Ovary (tissue), 10 donors: ENCODE measurements at places on chromosomes 11 and 22.

- no peak overlapping the region for H3K4me3 ChIP-seq
- H3K27ac ChIP-seq: no peak overlapping the region
- H3K36me3 ChIP-seq: no peaks in the 10 kb centered on the region
- DNase-seq: no peak
- H3K4me1 ChIP-seq: peaks cover 4% of the 10 kb centered on the region
- H3K27me3 ChIP-seq: no peaks in the 10 kb centered on the region
Observed at GRCh38 chr11:110317516-110317932, 21.1 kb upstream of the RDX start.

DNA sequence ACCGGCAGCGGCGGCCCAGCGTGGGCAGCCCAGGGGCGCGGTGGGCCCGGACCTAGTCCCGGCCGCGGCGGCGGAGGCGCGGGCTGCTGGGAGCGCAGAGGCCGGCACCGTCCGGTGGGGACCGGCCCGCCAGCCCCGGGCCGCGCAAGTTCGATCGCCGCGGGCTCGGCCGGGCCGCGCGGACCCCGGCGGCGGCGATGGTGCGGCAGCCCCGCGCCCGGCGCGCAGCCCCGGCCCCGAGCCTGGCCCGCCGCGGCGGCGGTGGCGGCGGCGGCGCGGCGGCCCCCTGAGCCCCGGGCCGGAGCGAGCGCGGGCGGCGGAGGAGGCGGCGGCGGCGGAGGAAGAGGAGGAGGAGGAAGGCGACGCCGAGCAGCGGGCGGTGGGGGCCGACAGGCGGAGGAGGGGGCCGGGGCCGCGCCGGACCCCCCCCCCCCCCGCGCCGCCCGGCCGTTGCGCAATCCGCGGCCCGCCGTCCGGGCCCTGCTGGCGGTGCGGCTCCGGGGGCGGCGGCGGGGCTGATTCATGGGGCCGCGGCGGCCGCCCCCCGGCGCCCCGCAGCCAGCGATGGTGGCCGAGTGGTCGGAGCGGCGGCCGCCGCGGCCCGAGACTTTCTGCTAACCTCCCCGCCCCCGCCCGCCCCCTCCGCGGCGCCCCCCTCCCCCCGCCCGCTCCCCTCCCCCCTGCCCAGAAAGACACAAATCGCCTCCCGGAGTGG lies 1251.9 kb downstream of the BRD1 start:
- H3K4me1 ChIP-seq: peaks cover 2% of the 10 kb centered on the region
- H3K36me3 ChIP-seq: no peaks in the 10 kb centered on the region
- DNase-seq: peak; percentile 41
- H3K27ac ChIP-seq: no peak overlapping the region

DNA sequence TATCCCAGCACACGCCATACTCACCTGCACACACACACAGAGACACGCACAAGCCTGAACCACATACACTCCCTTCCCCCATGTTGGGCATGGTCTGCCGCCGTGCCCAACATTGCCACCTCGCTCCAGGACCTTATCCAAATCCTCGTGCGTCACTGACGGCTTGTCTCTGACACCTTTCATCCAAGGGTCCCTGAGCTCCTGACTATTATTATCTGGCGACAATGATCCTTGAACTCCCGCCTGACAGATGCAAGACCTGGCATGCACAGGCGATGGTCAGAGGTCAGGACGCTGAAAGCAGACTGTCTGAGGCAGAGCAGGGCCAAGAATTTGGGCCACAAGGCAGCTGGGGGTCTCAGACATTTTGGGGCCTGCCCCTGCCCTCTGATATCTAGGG lies 4.2 kb downstream of the MB start:
- DNase-seq: no peak
- no peak overlapping the region for H3K4me3 ChIP-seq
- H3K27me3 ChIP-seq: no peaks in the 10 kb centered on the region
- peaks cover 6% of the 10 kb centered on the region for H3K4me1 ChIP-seq
- H3K27ac ChIP-seq: no peak overlapping the region

- no peaks in the 10 kb centered on the region for H3K4me1 ChIP-seq
- H3K27me3 ChIP-seq: no peaks in the 10 kb centered on the region
- no peak overlapping the region for H3K4me3 ChIP-seq
Observed at GRCh38 chr22:48844056-48844675, 983.5 kb downstream of the BRD1 start.

DNA sequence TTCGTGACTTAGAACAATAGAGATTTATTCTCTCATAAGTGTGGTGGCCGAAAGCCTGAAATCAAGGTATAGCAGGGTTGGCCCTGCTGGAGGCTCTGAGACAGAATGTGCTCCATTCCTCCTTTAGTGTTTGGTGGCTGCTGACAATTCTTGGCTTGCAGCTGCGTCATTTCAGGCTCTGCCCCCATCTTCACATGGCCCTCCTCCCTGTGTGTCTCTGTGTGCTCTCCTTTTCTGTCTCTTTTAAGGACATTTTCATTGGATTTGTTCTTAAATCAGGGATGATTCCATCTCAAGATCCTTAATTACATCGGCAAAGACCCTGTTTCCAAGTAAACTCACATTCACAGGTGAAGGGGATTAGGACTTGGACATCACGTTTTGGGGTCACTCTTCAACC lies 10.2 kb upstream of the APOL6 start:
- H3K36me3 ChIP-seq: no peaks in the 10 kb centered on the region
- H3K4me3 ChIP-seq: no peak overlapping the region
- H3K4me1 ChIP-seq: peaks cover 30% of the 10 kb centered on the region

DNA sequence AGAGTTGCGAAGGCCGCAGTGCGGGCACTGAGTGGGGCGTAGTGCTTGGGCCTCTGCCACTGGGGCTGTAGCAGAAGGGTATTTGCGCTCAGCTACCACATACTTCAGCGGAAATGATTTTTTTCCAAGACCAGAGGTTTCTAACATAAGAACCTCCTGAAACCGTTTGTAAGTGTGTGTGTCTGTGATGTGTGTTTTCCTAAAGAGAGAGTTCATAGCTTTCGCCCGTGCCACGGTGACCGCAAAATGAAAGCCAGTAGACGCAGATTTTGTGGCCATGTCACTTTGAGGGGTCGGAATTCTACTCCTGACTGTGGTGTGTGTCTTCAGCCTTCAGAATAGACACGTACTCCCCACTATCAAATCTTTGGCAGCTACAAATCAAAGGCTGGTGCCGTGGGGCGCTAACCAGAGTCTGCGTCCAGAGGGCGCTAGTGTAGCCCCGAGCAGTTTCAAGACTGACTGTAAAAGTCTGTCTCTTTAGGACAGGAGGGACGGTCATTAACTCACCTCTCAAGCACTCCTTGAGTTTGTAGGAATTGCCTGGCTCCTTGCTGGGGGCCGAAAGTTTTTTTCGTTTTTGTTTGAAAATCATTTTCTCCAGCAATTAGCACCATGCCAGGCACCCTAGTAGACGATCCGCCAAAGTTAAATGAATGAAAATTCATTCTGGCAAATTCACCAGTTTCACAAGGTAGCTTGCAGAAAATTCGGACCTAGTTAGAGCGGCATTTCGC lies 2.5 kb upstream of the CALCA start:
- no peaks in the 10 kb centered on the region for H3K36me3 ChIP-seq
- no peak for DNase-seq
- no peak overlapping the region for H3K4me3 ChIP-seq
- H3K27ac ChIP-seq: no peak overlapping the region

DNA sequence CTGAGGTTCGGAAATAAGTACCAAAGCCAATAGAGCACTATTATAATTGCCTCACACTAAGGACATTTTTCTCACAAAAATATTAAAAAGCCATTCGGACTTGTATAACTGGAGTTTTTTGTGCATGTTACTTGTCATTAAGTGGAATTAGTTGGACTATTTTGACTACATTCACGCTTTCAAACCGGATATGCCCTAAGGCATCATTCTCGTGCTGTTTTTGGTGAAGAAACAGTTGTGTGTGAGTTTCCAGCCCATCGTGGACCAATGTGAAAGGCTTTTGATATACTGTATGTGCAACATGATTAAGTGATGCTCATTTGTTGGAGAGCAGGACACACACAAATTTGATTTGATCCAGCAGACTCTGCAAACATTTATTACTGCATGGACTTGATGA lies 192.8 kb downstream of the PGR start:
- DNase-seq: no peak
- no peaks in the 10 kb centered on the region for H3K36me3 ChIP-seq
- H3K4me1 ChIP-seq: no peaks in the 10 kb centered on the region

DNA sequence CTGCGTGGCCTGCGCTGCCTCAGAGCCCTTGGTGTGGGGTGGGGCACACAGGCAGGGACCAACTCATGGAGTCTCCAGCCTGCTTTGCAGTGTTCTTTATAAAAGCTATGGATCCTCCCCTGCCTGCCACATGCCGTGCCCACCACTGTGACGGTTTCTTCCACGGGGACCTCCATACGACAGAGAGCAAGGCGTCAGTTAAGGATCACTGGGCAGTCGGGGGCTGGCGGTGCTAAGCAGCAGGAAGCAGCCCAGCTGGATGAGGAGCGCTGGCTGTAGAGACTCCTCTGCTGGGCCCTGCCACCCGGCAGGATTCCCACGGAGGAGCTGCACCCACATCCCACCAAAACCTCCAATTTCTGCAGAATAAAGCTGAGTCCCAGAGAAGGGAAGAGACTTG lies 23.1 kb upstream of the EFCAB6 start:
- H3K4me1 ChIP-seq: no peaks in the 10 kb centered on the region
- H3K4me3 ChIP-seq: no peak overlapping the region
- DNase-seq: no peak
- no peaks in the 10 kb centered on the region for H3K36me3 ChIP-seq
- H3K27me3 ChIP-seq: no peaks in the 10 kb centered on the region

DNA sequence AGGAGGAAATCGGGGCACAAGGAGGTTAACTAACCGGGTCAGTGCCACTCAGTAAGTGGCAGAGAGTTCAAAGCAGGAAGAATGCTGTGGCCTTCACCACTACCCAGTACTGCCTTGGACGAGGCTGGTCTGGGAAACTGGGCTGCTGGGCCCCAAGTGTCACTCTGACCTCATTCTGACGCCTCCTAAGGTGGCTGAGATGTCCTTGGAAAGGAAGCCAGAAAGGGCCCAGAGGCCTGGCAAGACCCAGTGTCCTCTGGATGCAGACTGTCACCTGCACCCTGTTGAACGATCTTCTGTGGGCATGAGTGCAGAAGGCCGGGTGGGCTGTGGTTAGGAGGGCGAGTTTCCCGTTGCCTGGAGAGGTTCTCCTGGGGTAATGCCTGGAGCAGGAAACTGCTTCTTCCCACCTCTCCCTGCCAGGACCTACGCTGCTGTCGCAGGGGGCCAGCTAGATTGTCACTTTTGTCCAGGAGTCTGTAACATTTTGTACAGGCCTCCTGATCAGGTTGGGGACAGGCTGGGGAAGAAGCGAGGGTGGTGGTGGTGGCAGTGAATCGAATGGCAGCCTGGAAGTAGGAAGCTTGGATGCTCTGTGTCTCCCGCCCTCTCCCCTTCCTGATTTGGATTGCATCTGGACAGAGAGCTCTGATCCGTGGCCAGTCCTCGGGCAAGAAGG lies 105.1 kb downstream of the ST3GAL4 start:
- no peaks in the 10 kb centered on the region for H3K36me3 ChIP-seq
- no peak for DNase-seq
- no peak overlapping the region for H3K27ac ChIP-seq
- H3K4me3 ChIP-seq: no peak overlapping the region
- H3K4me1 ChIP-seq: no peaks in the 10 kb centered on the region
- H3K27me3 ChIP-seq: no peaks in the 10 kb centered on the region

DNA sequence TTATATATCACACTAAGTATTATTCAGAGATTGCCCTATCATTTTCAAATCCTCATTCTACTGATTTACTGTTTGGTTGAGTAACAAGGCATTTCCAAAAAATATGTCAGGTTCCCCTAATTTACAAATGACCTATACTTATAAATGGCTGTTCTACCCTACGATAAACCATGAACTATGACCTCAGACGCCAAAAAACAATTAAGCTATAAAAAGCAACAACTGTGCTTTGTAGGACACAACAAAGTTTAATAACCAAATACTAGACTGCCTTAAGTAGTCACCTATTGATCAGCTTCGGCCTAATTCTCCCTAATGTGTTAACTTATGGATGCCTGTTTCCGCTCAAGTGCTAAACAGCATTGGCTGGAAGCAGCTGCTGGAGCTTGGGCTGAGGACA lies 53.2 kb downstream of the PICALM start:
- H3K4me1 ChIP-seq: peaks cover 2% of the 10 kb centered on the region
- no peaks in the 10 kb centered on the region for H3K36me3 ChIP-seq

DNA sequence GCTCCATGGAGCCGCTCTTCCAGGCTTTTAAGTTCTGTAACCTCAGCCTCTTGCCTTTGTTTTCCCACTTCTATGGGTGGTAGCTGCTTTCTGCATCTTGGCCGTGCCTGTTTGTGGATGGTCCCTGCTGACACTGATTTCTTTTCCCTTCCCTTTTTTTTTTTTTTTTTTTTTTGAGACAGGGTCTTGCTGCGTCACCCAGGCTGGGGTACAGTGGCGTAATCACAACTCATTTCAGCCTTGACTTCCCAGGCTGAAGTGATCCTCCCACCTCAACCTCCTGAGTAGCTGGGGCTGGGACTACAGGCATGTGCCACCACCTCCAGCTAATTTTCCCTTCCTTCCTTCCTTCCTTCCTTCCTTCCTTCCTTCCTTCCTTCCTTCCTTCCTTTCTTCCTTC lies 57.7 kb upstream of the EP300 start:
- H3K27ac ChIP-seq: no peak overlapping the region
- no peaks in the 10 kb centered on the region for H3K4me1 ChIP-seq
- no peak for DNase-seq
- H3K4me3 ChIP-seq: no peak overlapping the region
- no peaks in the 10 kb centered on the region for H3K27me3 ChIP-seq
- no peaks in the 10 kb centered on the region for H3K36me3 ChIP-seq

GRCh38 chr11:65390996-65391395 lies 4.6 kb downstream of the FRMD8 start:
- H3K36me3 ChIP-seq: no peaks in the 10 kb centered on the region
- no peak overlapping the region for H3K27ac ChIP-seq
- H3K4me3 ChIP-seq: peak overlapping the region; percentile 10
- DNase-seq: no peak
- peaks cover 4% of the 10 kb centered on the region for H3K4me1 ChIP-seq

DNA sequence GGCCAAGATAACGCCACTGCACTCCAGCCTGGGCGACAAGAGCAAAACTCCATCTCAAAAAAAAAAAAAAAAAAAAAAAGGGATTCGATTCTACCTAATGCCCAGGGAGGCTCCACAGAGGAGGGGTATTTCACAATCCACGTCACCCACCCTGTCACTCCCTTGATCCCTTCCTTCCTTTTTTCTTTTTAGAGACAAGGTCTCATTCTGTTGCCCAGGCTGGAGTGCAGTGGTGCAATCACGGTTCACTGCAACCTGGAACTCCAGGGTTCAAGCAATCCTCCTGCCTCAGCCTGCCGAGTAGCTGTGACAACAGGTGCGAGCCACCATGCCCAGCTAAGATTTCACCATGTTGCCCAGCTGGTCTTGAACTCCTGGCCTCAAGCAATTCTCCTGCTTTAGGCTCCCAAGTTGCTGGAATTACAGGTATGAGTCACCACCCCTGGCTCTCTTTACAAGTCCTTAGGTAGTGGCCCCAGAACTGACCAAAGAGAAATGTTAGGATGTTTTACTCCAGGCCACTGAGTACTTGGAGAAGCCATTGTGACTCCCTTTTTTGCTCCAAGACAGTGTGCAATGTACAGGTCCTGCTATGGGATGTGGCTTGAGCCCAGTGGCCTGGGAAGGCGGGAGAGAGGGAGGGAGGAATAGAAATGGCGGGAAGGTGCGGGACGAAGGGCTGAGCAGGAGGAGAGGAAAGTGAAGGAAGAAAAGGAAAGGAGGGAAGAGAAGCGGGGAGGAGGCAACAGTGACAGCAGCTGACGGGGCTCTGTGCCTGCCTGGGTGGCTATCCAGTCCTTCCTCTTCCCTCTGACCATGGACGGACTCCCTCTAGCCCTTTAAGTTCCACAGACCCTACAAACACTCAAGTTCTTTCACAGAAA lies 11.8 kb upstream of the FXYD2 start:
- no peak for DNase-seq
- no peak overlapping the region for H3K27ac ChIP-seq
- H3K4me3 ChIP-seq: no peak overlapping the region
- H3K27me3 ChIP-seq: no peaks in the 10 kb centered on the region
- H3K4me1 ChIP-seq: peaks cover 11% of the 10 kb centered on the region
